ENCODE measurements at places on chromosomes 16 and 17.

DNA sequence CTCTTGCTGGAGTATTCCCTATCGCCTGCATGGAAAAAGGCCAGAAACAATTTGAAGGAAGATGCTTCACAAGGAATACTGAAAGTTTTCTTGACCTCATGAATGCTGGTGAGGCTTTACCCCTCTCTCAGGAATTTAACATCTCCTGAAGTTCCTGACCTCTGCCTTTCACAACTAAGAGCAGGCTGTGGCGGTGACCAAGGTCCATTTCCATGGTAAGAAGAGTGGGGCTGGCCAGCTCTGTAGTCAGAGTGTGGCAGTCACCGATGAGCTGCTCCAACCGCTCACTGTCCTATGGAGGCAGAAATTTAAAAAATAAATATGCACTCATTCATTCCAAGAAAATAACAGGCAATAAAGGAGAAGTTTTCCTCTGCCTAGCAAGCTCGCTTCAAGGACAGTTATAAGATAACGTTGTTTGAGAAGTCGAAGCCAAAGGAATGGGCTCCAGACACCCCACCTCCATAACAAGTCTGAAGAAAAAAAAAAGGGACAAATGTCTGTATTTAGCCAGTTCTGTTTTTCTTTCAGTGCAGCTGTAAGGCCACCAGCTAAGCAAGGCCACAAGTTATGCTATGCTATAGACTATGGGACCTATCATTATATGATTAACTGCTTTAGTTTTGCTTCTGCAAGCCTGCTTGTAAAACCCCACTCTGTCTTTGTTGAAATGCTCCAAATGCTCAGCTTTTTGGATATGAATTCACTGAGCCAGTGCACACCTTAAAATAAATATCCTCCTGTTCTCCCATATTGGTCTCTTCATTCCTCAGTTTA lies 6.0 kb upstream of the CCL4L2 start:
- no peak for DNase-seq

DNA sequence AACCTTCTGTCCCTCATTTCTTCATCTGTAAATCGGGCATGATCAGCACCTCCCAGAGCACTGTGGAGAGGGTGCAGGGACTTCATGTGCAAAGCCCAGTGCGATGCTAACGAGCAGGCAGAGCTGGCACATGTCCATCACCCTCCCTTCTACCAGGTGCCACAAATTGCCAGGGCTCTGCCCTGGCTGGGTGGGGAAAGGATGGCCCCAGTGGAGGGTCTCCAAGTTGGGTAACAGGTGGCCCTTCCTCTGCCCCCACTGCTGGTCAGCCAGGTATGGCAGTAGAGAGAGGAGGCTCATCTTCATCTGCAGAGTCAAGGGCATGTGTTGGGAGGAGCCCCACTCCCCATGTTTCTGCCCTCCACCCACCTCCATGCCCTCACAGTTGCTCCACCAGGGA lies 61.5 kb upstream of the CDH5 start:
- no peak for DNase-seq

DNA sequence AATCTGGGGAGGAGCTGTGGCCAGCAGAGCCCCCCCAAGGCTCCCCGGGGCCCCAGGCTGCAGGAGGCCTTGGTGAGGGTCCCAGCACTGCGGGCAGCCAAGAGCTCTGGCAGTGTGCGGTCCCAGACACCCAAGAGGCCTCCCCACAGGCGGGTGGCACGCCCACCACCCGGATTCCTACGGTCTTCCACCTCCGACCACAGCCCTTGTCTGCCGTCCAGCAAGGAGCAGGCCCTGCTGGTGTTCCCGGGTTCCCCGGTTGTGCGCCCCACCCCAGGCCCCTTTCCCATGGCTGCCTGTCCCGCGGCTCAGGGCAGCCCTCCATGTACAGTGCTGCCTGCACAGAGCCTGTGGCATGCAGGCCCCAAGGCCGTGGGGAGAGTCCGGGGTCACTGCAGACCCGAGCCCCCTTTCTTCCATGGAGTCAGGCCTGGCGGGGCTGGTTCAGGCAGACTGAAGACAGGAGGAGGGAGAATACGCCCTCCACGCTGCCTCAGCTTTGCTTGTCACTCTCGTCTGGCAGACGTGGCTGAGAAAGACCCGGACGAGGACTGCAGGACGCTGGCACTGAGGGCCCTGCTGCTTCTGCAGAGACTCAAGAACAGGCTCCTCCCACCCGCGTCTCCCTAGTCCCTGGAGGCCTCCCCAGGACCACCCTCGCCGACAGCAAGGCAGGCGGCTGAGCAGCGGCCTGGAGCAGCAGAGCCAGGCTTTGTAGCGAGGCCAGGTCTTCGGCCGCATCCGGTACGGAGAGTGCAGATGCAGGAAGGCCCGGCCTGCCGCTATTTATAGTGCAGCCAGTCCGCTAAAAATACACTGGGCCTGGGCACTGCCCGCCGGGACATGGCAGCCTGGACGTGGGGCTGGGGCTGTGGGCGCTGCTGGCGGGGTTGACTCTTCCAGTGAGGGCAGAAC lies 16.4 kb downstream of the TELO2 start:
- DNase-seq: no peak

- no peak for DNase-seq
These were observed 33.1 kb upstream of the ULK2 start for GRCh38 chr17:19900809-19901208.

- no peak for DNase-seq
These were observed 74.1 kb downstream of the KLHDC4 start for GRCh38 chr16:87691686-87692079.

DNA sequence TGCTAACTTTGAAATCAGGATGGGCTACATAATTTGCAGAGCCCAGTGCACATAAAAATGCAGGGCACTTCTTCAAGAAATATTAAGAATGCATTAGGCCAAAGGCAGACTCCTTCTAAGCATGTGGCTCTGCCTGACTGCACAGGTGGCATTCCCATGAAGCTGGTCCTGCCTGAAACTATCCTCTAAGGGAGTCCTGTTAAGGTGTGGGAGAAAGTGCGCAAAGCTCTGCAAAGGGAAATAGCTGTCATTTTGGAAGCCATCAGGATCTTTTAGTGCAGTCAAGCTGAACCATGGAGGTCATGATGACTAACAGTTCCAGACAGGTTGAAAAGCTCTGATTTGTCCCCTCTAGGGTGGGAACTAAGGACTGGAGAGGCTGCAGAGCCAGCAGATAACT lies 41.9 kb upstream of the CRHR1 start:
- no peak for DNase-seq

DNA sequence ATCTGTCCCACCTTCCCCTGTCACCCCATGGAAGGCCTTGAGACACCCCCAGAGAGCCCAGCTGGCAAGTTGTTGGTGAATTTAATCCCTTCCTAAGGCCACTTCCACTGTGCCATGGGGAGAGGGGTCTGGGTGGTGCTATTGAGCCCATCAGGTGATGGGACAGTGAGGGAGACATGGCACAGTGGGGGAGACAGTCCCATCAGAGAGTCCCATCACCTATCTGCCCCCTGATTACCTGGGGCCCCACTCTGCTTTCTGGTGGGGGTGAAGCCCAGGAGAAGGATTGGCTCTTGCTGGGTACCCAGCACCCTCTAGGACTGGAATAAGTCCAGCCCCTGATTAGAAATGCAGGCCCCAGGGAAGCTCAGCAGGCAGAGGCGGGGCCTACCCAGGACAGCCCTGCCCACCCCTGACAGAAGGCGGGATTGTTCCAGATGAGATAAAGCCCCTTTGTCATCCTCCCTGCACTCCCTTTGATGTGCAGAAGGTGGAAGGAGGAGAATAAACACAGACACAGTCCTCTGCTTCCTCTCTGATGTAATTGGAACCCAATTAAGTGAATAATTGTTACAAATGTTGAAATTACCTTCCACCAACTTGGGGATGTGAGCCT lies 18.9 kb downstream of the TMEM132E start:
- no peak for DNase-seq

DNA sequence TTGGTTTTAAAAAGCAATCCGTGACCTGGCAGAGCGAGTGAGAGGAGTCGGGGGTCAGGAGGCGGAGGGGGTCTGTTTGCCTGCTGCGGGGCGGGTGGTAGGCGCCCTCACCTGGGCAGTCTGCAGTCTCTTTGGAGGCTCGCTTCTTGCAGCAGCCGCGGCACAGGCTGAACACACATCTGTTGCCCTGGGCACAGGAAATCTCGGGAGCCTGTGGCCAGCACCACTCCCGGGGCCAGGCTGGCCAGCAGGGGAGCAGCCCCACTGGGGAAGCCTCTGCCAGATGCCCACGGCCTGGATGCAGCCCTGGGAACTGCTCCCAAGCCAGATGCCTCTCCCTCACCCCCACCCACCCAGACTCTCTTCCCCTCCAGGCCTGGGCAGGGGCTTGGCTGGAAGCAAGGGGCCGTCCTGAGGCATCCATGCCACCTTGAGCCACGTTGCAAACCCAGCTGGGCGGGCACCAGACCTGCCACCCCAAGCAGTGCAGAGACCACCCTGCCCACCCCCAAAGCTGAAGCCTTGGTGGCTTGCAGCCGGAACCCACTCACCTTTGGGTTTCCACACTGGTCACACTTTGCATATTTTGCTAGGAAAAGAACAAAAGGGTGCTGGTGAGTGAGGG lies 6.6 kb downstream of the GPS1 start:
- DNase-seq: no peak

GRCh38 chr17:15398291-15398690 lies 56.9 kb upstream of the TEKT3 start:
- no peak for DNase-seq

DNA sequence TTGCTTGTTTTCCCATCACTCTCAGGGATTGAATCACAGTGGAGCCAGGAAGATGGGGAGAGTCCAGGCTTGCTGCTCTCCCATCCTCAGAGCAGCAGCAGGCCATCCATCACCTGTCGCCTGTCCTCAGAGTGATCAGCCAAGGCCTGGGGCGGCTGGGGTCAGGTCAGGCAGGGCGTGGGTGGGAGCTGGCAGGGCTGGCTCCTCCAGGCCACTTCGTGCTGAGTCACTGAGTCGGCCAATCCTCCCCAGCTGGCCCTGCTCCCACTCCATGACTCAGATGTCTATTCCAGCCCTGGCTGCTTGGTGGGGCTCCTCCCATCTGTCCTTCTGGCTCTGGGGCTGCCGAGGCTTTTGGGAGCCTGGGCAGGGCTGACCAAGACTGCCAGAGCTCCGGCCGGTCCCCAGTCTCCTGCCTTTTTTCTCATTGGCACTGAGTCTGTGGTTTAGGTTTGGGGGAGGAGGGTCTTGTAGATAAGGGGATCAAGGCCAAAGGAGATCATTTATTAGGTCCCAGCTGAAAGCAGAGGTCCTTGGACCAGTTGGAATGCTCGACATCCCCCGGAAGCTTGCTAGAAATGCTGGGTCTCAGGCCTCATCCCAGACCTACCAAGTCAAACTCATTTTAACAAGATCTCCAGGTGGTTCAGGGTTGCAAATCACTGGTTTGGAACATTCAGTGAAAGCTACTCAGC lies 72.7 kb downstream of the ABCC1 start:
- DNase-seq: peak; percentile 77

- DNase-seq: no peak
These were observed 15.0 kb downstream of the CA10 start for GRCh38 chr17:52143542-52143941.

DNA sequence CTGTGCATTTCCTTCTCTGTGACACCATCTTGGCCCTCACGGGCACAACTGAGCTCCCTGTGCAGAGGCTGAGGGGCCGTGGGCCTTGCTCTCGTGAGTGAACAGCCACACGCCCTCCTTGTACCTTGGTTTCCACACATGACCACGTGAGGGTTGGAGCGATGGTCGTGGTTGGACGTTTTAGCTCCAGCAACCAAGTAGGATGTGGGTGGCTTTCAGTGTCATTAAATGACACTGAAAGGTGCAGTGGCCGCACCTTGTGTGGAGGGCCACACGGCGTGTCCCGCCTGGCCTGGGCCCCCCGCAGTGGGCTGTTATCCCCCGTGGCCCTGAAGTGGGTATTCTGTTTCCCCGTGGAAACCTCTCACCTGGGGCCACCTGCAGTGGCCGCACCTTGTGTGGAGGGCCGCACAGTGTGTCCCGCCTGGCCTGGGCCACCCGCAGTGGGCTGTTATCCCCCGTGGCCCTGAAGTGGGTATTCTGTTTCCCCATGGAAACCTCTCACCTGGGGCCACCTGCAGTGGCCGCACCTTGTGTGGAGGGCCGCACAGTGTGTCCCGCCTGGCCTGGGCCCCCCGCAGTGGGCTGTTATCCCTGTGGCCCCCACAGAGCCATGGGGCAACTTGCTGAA lies 28.2 kb downstream of the ACSF3 start:
- no peak for DNase-seq
